ENCODE measurements at places on chromosomes 1 and 21. TPM values are rescaled to one million over a fixed set of nuclear protein-coding genes. Genes with fewer than 3 reads are reported as not detected.

DNA sequence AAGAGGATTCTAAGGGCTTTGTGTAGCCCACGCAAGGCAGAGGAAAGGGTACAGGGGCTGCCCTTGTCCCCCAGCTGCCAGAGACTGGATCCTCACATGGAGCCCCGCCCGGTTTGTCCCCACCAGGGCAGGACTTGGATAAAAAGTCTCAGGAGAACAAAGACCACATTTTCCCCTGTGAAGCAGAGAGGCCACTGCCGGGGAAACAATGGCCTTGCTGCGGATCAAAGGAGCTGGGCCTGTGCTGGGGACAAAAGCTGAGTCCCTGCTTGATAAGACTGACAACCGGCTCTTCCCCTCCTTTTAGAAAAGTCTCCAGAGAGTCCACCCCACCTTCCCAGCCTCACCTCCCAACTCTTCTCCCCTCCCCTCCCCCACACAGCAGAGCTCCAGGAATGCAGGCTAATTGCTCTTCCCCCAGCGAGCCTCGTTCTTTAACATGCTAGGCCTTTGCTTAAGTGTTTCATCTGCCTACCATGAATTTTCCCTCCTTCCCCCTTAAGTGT, 142.4 kb downstream of the PLPP3 start:
- H3K27ac ChIP-seq, result no peak overlapping the region
- DNase-seq, result no peak
- H3K36me3 ChIP-seq, result no peaks in the 10 kb centered on the region

DNA sequence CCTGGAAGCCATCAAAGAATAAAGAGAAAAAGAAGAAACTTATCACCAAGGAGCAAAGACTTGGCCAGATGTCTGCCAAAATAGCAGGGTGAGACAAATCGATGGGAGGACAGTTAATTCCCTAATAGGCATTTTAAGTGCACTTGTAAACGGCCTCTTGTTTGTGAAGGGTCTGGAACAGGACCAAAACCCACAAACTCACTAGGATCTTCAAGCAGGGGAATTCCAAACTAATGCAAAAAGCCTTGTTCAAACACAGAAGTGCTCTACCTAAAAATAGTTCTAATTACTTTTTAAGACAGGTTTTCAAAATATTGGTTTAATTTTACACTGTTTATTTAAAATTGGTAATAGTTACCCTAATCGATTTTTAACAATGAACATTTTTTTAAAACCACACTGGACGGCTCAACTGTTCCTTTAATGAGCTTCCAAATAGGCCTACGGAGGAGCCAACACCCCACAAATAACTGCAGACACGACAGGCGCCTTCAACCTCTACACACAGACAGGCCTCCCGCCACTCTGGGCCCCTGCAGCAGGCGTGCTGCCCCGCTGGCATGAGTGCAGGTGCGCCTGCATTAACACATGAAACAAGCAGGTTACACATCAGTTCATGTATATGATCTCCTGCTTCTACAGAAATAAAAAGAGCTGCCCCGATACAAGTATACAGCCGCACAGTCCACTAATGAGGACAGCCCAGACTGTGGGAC, 15.8 kb downstream of the UBE2G2 start:
- no peaks in the 10 kb centered on the region for H3K27me3 ChIP-seq
- no peaks in the 10 kb centered on the region for H3K36me3 ChIP-seq
- H3K4me3 ChIP-seq, result no peak overlapping the region
- DNase-seq, result no peak

- no peak for DNase-seq
- H3K4me3 ChIP-seq, result no peak overlapping the region
- H3K27me3 ChIP-seq, result no peaks in the 10 kb centered on the region
- no peaks in the 10 kb centered on the region for H3K36me3 ChIP-seq
- no peak overlapping the region for H3K27ac ChIP-seq
- H3K4me1 ChIP-seq, result no peaks in the 10 kb centered on the region
These were observed 55.1 kb upstream of the RGS4 start for GRCh38 chr1:163013826-163014600.

DNA sequence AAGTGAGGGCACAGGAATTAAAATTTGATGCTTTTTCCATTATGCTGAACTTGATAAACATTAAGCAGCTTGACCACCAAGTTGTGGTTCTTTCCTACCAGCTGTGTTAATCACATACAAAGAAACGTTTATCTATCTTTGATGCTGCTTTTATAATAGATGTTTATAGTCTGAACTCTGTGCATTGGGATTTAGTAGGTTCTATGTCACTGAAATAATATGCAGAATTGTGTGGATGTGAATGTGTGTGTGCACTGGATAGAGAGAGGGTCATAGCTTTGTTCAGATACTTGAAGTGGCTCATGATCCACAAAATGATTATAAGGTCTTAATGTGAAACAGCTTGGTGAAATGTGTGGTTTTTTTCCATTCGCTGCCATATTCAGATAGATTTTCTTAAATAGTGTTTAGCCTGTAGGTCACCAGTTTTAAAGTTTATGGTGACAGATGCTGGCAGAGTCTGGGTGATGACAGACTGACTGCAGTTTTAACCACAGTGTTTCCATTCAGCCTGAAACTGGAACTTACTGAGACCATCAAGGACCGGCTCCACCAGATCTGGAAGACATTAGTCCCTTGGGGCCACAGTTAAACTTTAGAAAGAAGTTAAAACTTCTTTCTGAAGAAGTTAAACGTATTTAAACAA, 10.2 kb downstream of the DDI2 start:
- no peaks in the 10 kb centered on the region for H3K27me3 ChIP-seq
- H3K27ac ChIP-seq, result no peak overlapping the region
- no peak for DNase-seq

The MANEAL gene
- 7.1 TPM for total RNA-seq

- peaks cover 33% of the 10 kb centered on the region for H3K4me1 ChIP-seq
- DNase-seq, result no peak
- H3K27me3 ChIP-seq, result no peaks in the 10 kb centered on the region
- no peak overlapping the region for H3K27ac ChIP-seq
- H3K36me3 ChIP-seq, result no peaks in the 10 kb centered on the region
- no peak overlapping the region for H3K4me3 ChIP-seq
These were observed 9.5 kb downstream of the ZBTB7B start for GRCh38 chr1:155012026-155012546.

DNA sequence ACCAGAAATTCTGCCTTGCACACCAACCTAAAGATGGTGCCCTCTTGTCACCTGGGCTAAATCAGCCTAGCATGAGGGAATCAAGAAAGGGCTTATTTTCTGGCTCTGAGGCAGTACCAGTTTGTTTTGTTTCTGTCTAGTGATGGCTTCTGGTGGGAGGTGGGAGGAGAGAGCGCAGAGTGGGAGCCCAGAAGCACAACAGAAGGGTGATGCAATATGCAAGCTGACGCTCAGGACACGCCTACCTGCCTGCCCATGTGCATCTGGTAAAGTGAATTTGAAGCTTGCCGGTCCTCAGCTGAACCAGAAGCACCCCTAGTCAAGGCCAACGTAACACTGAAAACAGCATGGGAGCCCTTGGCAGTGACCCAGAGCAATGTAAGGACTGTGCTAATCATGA, 138.4 kb upstream of the TIAM1 start:
- no peak overlapping the region for H3K4me3 ChIP-seq
- H3K27ac ChIP-seq, result no peak overlapping the region
- no peak for DNase-seq

- no peaks in the 10 kb centered on the region for H3K27me3 ChIP-seq
- H3K36me3 ChIP-seq, result no peaks in the 10 kb centered on the region
- no peak overlapping the region for H3K4me3 ChIP-seq
- H3K27ac ChIP-seq, result no peak overlapping the region
- H3K4me1 ChIP-seq, result no peaks in the 10 kb centered on the region
These were observed 560.4 kb downstream of the PTBP2 start for GRCh38 chr1:97281962-97282361.

DNA sequence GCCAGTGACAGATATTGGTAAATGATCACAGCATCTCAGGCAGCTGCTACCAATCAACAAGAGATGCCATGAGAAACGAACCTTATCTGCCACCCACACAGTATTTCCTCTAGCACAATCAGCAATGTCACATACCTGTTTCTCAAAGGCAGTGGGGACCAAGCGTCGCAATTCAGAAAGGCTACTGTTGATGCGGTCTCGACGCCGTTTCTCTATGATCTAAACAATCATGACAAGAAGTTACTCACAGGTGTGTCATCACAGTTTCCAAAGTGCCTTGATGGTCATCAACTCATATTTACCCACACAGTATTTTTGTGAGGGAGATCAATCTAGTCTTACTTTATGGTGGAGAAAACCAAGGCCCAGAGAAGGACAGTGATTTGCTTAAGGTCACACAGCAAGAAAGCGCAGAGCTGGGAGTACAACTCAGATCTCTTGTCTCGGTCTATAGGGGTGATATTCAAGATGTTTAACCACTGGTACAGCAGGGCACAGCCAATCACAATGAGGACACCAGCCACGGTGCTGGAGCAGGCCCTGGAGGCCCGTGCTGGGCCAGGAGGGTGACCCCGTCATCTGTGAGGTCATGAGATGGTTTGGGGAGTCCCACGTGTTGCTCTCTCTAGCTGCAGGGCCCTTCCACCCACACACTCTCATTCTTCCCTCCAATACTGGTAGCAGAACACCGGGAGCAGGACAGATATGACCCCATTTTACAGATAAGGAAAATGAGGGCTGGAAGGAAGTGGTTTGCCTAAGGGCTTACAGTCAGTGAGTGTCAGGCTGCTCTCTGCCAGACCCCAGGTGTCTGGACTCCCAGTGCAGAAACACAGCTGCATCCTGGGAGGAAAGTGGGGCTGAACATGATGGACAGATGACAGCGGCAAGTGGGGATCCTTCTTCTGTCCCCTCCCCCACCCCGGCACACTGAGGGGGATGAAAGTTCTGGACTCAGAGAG, 7.8 kb downstream of the HEYL start:
- H3K4me3 ChIP-seq, result no peak overlapping the region
- no peaks in the 10 kb centered on the region for H3K27me3 ChIP-seq
- no peak for DNase-seq
- peaks cover 50% of the 10 kb centered on the region for H3K36me3 ChIP-seq

The OLIG2 gene
- total RNA-seq, result 0.06 TPM

DNA sequence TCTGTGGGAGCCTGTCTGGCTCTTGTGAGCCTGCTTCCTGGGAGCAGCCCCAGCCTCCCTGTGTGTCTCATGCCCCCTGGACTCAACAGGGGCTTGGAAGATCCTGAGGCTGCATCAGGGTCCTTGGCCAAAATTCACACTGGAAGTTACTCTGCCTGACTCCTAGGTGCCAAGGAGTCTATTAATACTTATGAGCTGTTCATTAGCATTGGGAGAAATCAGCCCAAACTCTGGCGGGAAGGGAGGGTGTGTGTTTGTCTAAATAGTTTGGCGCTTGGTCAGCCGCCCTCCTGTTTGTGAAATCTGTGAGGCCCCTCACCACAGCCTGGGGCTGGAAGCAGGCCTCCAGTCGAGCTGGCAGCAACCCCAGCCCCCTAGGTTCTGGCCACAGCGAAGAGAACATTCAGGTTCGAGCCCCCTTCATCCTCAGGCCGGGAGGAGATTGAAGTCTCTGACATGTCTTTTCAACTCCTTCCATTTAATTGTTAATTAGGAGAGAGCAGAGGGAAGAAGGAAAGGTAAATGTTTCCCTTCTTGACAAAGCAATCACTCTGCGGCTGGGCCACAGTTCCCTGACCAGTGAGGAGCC, 82.1 kb upstream of the F3 start:
- H3K36me3 ChIP-seq, result no peaks in the 10 kb centered on the region
- peaks cover 6% of the 10 kb centered on the region for H3K4me1 ChIP-seq
- no peak overlapping the region for H3K27ac ChIP-seq
- H3K27me3 ChIP-seq, result no peaks in the 10 kb centered on the region
- no peak for DNase-seq

DNA sequence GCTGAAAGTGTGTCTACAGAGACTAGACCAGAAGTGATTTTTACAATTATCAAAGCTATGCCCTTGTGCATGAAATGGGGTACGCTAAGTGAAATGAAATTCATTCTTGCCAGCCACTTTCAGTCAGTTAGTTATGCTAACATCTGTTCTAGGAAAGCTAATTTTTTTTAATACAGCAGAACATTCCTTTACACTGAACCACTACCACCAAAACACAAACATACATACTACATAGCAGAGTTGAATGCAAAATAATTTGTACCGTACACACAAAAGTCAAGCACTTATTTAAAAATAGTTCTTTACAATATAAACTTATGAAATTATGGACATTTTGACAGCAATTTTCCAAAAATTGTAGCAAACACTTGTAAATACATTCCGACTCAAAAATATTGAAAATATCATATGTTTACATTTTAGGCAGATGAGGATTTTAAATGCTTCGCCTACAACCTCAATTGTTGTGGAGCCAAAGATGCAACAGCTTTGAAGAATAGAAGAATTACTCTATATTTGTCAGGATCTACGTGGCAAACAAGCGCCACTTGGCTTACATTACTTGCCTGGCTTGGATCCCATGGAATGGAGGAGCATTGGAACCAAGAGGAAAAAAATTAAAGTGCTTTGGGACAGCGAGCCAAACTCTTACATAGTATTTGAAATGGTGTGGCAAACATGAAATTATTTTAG, 30.6 kb downstream of the WLS start:
- H3K4me3 ChIP-seq, result no peak overlapping the region
- no peak overlapping the region for H3K27ac ChIP-seq
- peaks cover 72% of the 10 kb centered on the region for H3K4me1 ChIP-seq
- no peaks in the 10 kb centered on the region for H3K36me3 ChIP-seq

GRCh38 chr1:168348146-168348709, 67.6 kb downstream of the TBX19 start:
- peak overlapping the region; percentile 30 for H3K4me3 ChIP-seq
- H3K27ac ChIP-seq, result no peak overlapping the region
- H3K4me1 ChIP-seq, result peaks cover 5% of the 10 kb centered on the region

DNA sequence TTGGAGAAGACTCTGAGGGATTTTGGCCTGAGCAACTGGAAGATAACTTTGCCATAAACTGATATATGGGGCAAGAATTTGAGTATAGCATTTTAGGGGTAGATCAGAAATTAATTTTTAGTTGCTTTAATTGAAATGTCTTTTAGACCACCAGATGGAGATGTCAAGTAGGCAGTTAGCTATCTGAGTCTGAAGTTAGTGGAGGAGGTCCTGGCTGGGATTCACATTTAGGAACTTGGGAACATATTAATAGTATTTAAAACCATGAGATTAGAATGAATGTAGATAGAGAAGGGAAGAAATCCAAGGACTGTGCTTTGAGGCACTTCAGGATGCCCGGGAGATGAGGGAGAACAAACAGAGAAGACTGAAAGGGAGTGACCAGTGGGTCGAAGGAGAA, 32.6 kb downstream of the SLC44A3 start:
- no peaks in the 10 kb centered on the region for H3K36me3 ChIP-seq
- H3K4me3 ChIP-seq, result no peak overlapping the region
- DNase-seq, result no peak
- no peaks in the 10 kb centered on the region for H3K4me1 ChIP-seq
- H3K27me3 ChIP-seq, result no peaks in the 10 kb centered on the region
- H3K27ac ChIP-seq, result no peak overlapping the region

- H3K4me1 ChIP-seq, result peaks cover 21% of the 10 kb centered on the region
- H3K36me3 ChIP-seq, result no peaks in the 10 kb centered on the region
- H3K27ac ChIP-seq, result peak within 1 kb of the TSS; percentile 80
- peak within 1 kb of the TSS; percentile 90 for H3K4me3 ChIP-seq
These were observed at the start of gene PLEKHM2 for GRCh38 chr1:15684042-15684461. Gene PLEKHM2 (plus strand): TSS chr1:15684320. CDS start chr1:15684559, 239 bp downstream.

The SCAF4 gene
- total RNA-seq, result 11.6 TPM

All from pancreas (tissue), 10 donors.